ENCODE measurements at places on chromosomes 12 and 14. TPM values are rescaled to one million over a fixed set of nuclear protein-coding genes. Genes with fewer than 3 reads are reported as not detected.

DNAJC22 gene
- not detected for total RNA-seq

GPR137C gene
- total RNA-seq = 0.47 TPM

TCL1B gene
- not detected for total RNA-seq

LMO3 gene
- total RNA-seq = not detected

GOLT1B gene
- total RNA-seq = 46.3 TPM

GLTP gene
- 23.7 TPM for total RNA-seq

ASB2 gene
- total RNA-seq = 66.6 TPM

TNFAIP2 gene
- 7.7 TPM for total RNA-seq

CRADD gene
- 8.7 TPM for total RNA-seq

NRXN3 gene
- total RNA-seq = not detected

CYP46A1 gene
- total RNA-seq = not detected

JPH4 gene
- total RNA-seq = not detected

LIN7A gene
- total RNA-seq = 1.5 TPM

HNRNPC gene
- 713 TPM for total RNA-seq

LRFN5 gene
- total RNA-seq = not detected
